Lung (tissue), 17 donors: ENCODE measurements at places on chromosomes 3 and 15. TPM values are rescaled to one million over a fixed set of nuclear protein-coding genes. Genes with fewer than 3 reads are reported as not detected.

The RLBP1 gene
- polyA plus RNA-seq = not detected

The NR2E3 gene
- polyA plus RNA-seq = 0.33 TPM

The CD96 gene
- 0.69 TPM for polyA plus RNA-seq

The EXOG gene
- polyA plus RNA-seq = 8.3 TPM

The IL17RE gene
- polyA plus RNA-seq = 7.0 TPM

The KCNMB3 gene
- polyA plus RNA-seq = 0.96 TPM

The SKOR1 gene
- 0.18 TPM for polyA plus RNA-seq

The ZNF280D gene
- polyA plus RNA-seq = 9.3 TPM
